ENCODE measurements at places on chromosomes 2 and 18.

GRCh38 chr18:36465970-36466369 is 168.5 kb downstream of the FHOD3 start:
- DNase-seq: no peak

GRCh38 chr2:118973542-118973951 is 31.6 kb downstream of the MARCO start:
- no peak for DNase-seq

DNA sequence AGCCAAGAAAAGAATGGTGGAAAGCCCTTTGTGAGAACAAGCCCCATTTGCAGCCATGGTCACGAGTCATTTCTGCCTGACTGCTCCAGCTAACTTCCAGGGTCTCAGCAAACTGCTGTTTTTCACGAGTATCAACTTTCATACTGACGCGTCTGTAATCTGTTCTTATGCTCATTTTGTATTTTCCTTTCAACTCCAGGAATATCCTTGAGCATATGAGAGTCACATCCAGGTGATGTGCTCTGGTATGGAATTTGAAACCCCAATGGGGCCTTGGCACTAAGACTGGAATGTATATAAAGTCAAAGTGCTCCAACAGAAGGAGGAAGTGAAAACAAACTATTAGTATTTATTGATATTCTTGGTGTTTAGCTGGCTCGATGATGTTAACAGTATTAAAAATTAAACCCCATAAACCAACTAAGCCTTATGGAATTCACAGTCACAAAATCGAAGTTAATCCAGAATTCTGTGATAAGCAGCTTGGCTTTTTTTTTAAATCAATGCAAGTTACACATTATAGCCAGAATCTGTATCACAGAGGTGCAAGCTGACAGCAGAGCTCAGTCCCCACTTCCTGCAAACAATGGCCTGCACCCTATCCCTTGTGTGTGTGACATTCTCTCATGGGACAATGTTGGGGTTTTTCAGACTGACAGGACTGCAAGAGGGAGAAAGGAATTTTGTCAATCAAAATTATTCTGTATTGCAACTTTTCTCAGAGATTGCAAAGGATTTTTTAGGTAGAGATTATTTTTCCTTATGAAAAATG is 26.1 kb downstream of the SLC14A1 start:
- no peak for DNase-seq

DNA sequence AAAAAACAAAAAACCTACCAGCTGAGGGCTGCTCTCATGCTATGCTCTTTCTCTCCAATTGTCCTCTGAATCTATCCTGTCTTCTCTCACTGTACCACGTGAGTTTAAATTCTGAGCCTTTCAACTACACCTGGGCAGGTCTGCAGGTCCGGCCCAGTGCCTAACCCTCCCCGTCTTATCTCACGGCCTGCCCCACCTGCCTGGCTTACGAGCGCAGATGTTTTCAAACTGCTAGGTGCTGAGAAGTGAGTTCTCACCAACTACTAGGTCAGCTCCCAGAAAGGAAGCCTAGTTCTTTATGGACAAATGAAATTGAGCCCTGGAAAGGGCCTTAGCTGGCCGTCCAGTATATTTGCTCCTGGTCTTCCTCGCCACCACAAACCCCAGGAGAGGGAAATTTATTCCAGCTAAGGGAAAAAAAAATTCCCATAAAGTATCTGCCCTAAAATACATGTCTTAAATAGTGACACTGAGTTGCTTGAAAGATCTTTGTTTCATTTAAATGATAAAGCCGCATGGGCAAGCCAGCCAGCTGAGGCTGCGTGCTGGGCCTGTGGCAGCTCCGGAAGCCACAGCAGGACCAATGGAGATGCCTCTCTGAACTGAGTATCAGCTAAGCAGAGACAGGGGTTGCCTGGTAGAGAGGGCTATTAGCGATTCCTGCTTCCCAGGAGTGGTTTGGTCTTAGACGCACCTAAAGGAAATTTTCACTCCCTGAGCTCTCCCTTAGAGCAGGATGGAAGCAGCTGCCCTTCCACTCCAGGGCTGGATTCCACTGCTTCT is 92.5 kb upstream of the NCK2 start:
- DNase-seq: no peak

- no peak for DNase-seq
These were observed 3.1 kb downstream of the GORASP2 start for GRCh38 chr2:170932166-170932565.

GRCh38 chr2:39121523-39122063 is 742 bp upstream of the SOS1 start:
- no peak for DNase-seq

DNA sequence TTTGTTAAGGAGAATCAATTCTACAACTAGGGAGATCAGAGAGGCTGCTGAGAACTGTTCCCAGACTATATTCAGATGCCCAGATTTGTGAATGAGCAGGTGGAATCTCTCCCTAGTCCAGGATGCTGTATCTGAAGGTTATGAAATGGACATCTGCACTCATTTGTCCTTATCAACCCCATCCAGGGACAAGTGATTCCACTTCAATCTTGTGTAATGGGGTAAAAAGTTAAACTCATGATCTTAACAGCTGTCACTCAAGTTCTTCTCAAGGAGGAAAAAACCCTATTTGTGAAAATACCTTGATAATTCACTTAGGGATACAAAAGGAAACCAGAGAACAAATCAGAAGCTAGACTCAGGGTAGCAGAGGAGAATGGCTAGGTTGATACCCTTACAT is 144.8 kb downstream of the PLCL1 start:
- DNase-seq: no peak

GRCh38 chr2:118046634-118047210 is 32.9 kb upstream of the CCDC93 start:
- no peak for DNase-seq

DNA sequence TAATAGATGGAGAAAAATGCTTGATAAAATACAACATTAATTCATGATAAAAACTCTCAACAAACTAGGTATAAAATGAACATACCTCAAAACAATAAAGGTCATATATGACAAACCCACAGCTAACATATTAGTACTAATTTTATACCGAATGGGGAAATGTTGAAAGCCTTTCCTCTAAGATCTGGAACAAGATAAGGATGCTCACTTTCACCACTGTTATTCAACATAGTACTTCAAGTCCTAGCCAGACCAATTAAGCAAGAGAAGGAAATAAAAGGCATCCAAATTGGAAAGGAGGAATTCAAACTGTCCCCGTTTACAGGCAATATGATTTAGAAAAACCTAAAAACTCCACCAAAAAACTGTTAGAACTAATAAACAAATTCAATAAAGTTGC is 61.5 kb upstream of the CTIF start:
- no peak for DNase-seq

GRCh38 chr18:79584491-79585394 is 94.9 kb upstream of the CTDP1 start:
- DNase-seq: no peak

- no peak for DNase-seq
These were observed 167.8 kb downstream of the PRPF40A start for GRCh38 chr2:152549423-152549822.

DNA sequence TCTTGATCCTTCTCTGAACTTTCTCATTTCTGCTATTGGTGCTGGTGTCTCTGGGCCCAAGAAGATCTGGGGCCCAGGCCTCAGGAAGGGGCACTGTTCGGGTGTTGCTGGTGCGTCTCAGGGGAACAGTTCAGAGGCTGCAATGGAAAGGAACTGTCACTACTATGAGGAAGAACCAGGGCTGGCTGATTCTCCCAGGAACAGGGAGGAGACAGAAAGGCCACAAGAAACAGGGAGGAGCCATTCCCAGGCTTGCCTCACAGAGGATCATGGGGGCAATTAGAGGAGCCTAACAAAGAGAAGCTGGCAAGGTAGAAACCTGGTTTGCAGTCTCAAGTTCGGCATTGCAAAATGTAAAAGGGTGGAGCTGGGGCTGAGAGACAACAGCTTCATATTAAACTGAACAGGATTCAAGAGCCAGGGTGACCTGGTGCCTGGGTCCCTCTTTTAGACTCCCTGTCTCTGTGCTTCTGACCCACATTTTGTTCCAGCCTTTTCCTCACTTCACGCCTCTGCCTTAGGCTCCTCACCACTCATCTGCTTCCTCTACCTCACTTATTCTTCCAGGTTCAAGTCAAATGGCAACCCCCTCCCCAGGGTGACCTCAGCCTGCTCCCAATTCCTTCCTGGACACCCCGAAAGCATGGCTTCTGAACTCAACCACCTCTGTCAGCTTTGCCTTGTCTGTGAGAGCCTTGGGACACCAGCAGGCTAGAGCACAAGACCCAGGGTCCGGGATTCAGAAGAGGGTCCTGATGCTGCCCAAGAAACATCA is 58.4 kb downstream of the GYPC start:
- no peak for DNase-seq

DNA sequence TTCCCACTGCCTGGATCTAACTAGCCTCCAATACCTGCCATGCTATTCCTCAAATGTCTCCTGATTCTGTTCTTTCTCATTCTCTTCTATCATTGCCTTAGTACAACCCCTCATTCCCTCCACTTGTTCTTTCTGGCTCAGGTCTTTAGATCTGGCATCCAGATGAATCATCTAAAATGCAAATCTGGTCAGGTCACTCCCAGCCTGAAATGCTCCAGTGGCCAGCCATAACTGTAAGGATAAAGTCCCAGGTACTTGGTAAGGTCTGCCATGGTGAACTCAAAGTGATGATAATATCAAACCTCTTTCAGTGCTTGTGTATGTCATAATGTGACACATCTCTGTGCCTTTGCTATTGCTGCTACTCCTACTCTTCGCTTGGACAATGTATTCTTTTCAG is 2.9 kb upstream of the SNRNP27 start:
- no peak for DNase-seq

GRCh38 chr2:33221046-33221784 is 255.2 kb upstream of the RASGRP3 start:
- DNase-seq: no peak

GRCh38 chr2:226524381-226524843 is 275.2 kb downstream of the IRS1 start:
- no peak for DNase-seq

DNA sequence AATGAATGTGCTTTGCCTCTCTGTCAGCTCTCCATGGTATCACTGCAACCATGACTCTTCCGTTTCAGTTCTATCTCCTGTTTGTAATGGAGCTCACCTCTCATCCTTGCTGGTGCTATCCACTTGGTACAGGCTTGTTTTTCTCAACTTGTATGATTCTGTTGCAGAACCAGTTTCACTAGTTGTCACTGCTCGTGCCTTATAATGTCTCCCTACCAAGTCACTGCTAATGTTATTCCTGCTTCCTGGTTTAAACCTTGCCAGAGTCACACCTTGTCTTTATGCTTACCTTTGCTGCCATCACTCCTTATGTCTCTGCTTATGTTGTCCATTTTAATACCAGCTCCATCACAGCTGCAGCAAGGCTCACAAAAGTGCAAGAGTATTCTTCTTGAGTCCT is 1191.0 kb upstream of the LRRTM1 start:
- DNase-seq: no peak

GRCh38 chr2:100819370-100820272 is at the start of gene NPAS2:
Gene NPAS2 (plus strand): TSS chr2:100820139. CDS start chr2:100904755, 84,616 bp downstream.
- no peak for DNase-seq

- no peak for DNase-seq
These were observed 199.1 kb downstream of the FBXO15 start for GRCh38 chr18:73948497-73948896.

DNA sequence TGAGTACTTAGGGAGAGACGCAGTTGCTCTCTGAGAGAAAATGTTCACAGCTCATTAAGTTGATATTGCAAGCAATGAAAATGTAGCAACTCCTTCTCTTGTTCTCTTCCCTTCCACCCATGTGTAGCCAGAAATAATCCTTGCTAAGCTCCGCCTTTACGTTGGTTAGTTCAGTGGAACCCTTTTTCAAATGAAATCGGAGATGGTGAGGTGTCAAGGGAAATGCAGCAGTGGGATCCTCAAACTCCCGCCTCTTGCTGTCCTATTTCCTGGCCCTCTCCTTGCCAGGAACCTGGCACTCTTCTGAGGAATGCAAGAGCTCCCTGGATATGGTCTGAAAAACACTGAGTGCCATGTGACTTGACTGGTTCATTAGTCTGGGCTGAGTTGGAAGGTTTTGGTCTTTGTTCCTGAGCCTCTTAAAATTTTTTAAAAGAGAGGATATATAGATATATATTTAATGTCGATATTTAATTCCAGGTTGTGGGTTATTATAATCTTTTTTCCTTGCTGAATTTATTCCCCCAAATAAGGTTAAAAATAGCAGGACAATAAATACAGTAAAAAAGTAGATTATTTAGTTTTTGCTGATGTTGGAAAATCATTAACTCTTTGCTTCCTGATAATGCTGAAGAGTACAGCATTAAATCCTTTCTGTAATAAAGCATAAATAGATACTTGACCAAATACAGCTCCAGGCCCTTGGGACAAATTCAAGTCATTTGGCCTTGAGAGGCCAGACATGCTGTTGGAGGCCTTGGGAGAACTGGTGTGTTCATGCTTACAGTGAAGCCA is 116.2 kb downstream of the EML6 start:
- DNase-seq: no peak

DNA sequence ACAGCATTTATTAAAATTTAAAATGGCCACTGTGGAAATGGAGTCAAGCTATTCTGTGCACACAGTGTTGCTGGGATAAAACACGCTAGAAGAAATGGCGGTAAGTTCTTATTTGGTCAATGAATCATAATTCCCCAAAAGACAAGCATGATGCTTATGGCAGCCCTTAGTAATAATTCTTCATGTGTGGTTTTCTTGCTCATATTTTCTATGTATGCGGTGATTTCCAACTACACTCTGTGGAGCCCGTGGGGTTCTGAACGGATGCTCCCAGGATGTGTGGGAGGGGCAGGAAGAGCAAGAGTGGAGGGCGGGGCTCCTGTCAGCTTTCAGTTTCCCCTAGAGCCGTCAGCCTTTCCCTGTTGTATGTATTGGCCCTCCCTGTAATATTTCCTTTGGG is 91.7 kb upstream of the RMDN2 start:
- no peak for DNase-seq

DNA sequence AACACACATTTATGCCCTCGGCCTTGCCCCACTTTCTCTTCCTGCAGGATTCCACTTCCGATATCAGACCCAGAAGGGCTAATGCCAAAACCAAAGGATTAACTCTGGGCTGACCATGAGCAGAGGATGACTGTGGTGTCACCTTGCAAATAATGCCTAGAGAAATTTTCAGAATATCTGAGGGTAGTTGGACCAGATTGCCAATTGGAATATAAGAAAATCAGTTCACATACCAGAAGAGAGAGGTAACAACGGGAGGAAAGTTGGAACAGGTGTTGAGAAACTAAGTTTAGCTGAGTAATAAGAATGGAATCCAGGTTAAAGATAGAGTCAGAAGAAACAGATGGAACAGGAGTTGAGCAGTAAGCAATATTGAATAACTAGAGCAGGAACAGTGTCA is 232.7 kb upstream of the UBE2E3 start:
- DNase-seq: no peak

DNA sequence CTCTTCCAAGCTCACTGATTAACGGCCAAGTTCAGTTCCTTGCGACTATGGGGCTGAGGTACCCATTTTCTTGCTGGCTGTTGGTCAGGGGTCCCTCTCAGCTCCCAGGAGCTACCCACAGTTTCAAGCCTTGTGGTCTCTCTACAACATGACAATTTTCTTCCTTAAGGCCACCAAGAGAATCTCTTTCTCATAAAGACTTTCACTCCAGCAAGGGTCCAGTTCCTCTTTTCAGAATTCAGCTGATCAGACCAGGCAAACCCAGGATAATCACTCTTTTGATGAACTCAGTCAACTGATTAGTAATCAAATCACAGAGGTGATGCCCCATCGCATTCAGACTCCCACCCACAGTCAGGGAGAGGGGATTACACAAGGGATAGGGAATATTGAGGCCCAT is 129.7 kb downstream of the IRS1 start:
- no peak for DNase-seq

All from activated CD4-positive, CD25-positive, alpha-beta regulatory T cell treated with anti-CD3 and anti-CD28 coated beads, Interleukin-2, amount 50 U/mL, for 72 hours (primary cell).